HT1080 (cell line): ENCODE measurements at places on chromosomes 1 and 21.

DNA sequence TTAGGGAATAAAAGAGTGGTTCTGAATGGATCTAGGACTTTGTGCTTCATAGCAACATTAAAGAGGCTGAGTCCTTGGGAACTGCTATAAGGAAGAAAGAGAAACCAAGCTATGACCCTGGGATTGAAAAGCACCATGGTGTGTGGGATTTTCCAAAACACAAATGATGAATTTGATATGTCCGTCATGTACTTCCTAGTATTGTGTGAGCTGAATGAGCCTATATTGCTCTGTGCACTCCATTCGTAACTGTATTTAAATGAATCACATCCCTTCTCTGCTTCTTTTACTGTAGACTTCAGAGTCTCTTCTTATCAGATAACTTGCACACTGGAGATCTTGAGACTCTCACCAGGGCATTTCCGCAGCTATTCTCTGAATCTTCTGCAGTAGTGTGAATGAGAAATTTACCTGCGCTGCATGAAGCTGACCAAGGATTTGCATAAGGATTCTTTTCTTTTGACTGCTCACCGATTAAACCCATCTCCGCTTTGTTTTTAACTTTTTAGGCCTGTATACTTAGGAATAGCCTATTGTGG, 23.1 kb upstream of the OR10J4 start:
- no peak for DNase-seq

DNA sequence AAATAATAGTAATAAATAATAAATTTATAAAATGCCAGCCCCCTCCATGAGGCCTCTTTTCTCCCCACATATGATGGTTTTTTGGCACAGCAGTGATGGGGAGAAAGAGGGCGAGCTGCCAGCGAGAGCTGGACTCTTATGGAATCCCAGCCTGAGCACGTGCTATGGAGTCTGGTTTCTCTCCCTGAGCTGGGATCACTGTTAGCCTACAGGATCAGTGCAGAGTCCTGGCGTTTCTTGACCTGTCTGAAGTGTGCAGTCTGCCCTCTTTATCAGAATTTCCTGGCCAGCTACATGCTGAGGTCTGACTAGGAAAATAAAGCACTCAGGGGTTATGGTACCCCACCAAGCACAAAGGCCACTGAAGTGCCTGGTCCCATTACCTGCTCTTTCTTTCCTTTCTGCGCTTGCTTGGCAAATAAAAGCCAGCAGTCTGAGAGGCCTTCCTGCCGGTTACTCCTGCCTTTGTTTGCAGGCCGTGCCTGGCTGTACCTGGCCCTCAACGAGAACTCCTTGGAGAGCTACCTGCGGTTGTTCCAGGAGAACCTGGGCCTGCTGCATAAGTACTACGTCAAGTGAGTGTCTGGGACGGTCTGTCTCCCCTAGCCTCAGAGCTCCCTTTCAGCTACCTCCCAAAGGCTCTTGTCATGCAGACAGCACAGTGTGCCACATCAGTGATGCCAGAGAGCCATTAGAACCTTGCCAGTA, 18.5 kb upstream of the SLC25A34 start:
- no peak for DNase-seq

DNA sequence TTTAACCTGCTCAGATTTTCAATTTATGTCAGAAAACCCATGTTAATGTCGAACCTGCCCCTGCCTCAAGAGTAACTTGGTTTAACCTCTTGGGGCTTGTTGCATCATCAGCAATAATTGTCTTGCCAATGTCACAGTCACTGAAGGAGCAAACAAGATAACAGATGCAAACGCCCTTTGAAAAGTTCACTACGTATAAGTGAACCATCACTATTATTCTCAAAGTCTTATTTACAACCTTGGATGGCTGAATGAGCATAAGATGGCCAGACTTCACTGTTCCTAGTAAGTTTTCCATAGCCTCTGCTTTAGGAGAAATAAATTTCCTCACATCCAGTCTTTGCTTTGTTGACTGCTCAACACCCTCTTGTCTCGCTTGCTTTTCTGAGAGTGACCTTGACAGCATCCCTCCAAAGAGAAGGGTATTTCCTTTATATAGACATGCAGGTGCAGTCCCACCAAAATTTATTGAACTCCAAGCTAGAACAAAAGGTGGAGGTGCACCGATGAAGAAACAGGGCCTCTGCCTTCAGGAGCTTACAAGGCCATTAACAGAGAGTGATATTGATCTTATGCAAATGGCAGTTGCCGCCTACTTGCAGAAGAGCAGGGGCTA, 749 bp upstream of the LRIG2 start:
- DNase-seq: no peak

GRCh38 chr21:44467859-44468195, 12.5 kb downstream of the LRRC3 start:
- no peak for DNase-seq

GRCh38 chr1:26961826-26962225, 1.6 kb upstream of the KDF1 start:
- peak; percentile 92 for DNase-seq
